ENCODE measurements at places on chromosomes 3 and 15. TPM values are rescaled to one million over a fixed set of nuclear protein-coding genes. Genes with fewer than 3 reads are reported as not detected.

Gene DISP2
- total RNA-seq = 0.06 TPM

- no peak for DNase-seq
Observed at GRCh38 chr3:31568649-31569048, 35.9 kb downstream of the STT3B start.

GRCh38 chr3:194294895-194295214 is 56.3 kb downstream of the CPN2 start:
- peak; percentile 3 for DNase-seq

- no peak for DNase-seq
Observed at GRCh38 chr3:156359368-156359767, 195.5 kb downstream of the SSR3 start.

DNA sequence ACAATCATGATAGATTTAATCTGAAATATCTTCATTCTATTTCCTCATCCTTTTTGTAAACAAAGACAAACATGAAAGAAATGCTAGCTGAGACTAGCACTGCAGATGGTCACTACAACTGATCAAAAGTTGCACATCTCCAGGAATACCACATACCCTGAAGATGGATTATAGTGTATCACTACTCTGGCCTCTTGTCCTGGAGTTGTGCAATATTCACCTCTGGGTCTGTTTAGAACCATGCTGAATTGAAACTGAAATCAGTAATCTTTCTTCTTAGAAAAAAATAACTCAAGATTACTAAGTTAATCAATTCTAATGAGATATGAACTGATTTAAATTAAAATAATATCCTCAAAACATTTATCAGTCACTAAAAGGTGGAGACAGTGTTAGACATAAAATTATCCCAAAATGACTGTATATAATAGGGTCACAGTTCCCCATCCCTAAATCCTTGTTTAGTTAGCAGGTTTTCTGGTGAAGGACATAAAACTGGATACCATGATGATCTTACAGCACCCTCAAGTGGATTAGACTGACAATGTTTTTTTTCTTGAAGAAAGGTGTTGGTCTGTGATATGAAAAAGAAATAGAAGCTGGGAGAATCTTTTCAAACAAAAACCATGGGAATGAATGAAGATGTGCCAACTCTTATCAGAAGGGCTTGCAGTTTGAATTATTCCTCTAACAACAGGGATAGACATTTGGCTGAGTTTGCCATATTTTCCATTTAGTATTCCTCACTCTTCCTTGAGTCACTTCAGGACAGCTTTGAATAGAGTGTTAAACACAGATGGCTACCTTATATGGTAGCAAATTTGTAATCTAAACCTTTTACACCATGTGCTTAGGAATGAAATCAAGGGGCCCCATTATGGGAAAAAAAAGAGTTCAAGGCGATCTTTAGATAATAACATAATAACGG is 7.1 kb upstream of the TTC14 start:
- DNase-seq = no peak

GRCh38 chr3:196753201-196753600 is 13.5 kb downstream of the PAK2 start:
- no peak for DNase-seq

Gene ACY1
- total RNA-seq = 78.5 TPM

DNA sequence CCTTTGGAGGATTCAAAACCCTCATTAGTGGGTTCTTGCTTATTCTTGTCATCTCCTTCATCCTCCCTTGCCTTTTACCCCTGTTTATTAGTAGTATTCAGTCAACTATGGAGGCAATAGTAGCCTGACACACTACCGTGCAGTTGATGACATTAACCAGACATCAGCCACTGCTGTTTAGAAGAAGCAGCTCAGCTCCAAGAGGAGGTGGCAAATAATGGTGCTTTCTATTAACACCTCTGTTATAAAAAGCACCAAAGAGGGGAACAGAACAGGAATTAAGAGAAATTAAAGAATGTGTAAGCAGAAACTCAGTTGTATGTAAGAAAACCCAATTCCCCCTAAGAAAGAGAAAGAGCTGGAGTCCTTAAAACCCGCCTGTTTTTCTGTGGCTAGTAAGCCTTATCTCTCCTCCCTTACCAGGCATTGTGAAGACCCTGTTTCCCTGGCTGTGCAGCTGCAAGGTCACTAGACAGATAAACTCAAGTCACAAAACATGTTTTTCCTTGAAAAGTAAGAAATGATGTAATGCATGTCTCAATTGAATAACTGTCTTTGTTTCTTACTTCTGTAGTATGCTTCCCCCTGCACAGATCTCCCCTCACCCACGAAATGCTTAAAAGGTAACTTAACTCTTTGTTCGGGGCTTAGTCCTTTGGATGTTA is 21.2 kb downstream of the CCR4 start:
- DNase-seq = no peak

DNA sequence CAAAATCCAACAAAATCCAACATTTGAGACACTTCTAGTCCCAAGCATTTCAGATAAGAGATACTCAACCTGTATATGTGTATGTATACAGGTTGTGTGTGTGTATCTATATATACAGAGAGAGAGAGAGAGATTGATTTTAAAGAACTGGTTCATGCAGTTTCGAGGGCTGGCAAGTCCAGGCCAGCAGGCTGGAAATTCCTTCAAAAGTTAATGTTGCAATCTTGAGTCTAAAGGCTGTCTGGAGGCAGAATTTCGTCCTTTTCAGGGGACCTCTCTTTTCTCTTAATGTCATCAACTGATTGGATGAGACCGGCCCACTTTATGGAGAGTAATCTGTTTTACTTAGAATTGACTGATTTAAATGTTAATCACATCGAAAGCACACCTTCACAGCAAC is 199.6 kb upstream of the IL12A start:
- DNase-seq = no peak

- no peak for DNase-seq
Observed at GRCh38 chr3:78565712-78566111, 1202.1 kb downstream of the ROBO1 start.

- DNase-seq = no peak
Observed at GRCh38 chr3:143314251-143315093, 194.9 kb downstream of the CHST2 start.

DNA sequence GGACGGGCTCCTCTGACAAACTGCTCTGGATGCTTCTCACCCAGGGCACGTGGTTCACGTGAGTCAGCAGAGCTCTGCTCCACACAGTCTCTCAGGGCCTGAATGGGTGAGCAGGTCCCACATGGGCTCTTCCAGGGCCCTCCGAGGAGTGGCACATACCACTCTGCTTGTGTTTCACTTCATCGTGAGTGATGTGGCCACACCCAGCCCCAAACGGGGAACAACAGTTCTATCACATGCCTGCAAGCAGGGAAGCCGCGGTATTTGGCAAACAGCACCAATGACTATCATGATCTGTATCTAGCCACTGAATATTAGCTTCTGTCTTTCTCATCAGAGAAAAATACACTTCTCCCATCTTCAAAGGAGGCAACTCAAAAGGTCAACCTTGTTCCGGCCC is 352.8 kb downstream of the GABRG3 start:
- DNase-seq = no peak

Gene DOCK3
- 4.8 TPM for total RNA-seq

Gene TNFAIP8L3
- total RNA-seq = 0.18 TPM

Gene WDR93
- not detected for total RNA-seq

Gene PLA2G4E
- total RNA-seq = not detected

DNA sequence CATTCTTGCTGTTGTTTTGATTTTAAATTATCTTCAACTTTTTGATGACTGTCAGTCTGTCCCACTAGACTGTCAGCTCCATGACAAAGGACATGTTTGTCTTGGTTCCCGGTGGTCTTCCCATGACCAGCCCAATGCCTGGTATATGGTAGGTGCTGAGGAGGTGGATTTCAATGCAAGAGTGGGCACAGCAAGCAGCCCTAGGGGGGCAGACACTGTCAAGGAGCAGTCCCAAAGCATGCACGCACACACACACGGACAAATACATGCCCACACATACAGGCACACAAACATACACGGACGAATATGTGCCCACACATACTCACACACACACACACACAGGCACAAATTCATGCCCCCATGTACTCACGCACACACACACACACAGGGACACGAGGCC is 12.0 kb downstream of the KLF15 start:
- DNase-seq = peak; percentile 0

- DNase-seq = no peak
Observed at GRCh38 chr3:135056733-135057310, 261.8 kb downstream of the EPHB1 start.

Gene STAC
- total RNA-seq = not detected

GRCh38 chr3:117104792-117105191 is 395.2 kb downstream of the TUSC7 start:
- DNase-seq = no peak

Gene NR1I2
- total RNA-seq = 0.60 TPM

Measured in activated naive CD4-positive, alpha-beta T cell treated with anti-CD3 and anti-CD28 coated beads, Interleukin-2, amount 50 U/mL, for 72 hours (primary cell).